ENCODE measurements at places on chromosomes 12 and 14.

GRCh38 chr14:85281921-85282320 is 248.0 kb upstream of the FLRT2 start:
- H3K4me3 ChIP-seq = no peak overlapping the region
- H3K36me3 ChIP-seq = no peaks in the 10 kb centered on the region
- no peak for DNase-seq
- H3K27ac ChIP-seq = no peak overlapping the region

DNA sequence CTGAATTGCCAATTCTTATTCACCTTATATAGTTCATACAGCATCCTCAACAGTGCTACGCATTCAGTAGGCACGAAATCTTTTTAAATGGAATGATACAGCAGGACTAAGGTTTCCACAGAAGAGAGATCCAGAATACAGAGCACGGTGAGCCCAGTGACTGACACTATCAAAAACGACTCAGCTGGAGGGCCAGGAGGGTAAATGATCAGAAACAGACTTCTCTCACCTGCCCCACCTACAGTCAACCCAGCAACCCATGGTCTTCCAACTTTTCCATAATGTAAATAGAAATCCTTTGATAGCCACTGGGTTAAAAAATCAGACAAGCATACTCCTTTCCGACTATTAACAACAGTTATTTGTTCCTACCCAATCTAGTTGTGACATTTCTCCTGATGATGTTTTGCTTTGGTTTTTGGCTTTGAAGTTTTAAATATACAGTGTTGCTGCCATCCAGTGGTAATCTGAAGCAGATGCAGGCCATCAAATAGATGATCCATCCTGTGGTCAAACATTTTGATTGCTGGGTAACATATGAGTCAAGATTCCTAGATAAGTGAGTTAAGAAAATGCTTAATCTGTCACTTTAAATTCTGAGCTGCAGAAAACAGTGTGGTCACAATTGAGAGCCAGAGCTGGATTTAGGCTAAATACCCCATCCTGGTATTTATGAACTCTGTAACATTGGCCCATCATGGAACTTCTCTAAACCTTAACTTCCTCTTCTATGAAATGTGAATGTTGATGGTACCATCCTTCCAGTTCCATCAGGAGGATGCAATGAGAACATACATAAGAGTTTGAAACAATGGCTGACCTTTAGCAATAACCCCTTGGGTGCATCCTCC is 42.0 kb downstream of the GPHB5 start:
- DNase-seq = no peak
- H3K4me3 ChIP-seq = no peak overlapping the region
- peaks cover 7% of the 10 kb centered on the region for H3K27me3 ChIP-seq
- no peaks in the 10 kb centered on the region for H3K4me1 ChIP-seq
- H3K27ac ChIP-seq = no peak overlapping the region

DNA sequence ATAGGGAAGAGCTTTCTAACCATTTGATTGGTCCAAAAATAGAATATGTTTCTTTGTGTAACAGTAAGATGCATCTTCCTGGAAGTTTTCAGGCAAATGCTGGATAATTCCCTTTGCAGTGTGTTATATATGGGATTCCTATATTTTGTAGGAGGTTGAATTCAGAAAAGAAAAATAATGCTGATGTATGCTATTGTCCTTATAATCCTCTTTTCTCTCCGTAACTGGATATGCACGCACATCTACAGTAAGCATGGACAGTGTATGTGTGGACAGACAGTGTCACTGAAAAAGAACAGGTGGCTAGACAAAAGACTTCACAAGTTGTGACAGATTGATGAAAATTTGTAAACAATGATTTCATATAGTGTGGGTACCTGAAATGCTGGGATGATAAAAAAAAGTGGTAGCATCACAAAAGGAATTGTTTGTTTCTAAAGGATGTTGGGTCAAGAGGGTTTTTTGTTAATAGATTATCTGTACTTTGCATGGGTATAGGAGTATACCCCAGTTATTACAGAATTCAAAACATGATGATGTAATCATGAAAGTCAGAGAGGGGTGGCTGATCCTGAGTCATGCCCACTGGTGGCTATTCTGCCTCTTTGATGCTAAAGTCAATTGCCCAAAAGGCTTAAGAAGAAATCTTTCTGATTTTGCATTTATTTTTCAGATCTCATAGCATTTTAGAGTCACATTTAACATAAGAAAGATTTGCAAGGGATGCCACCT is 160.7 kb upstream of the TMTC1 start:
- H3K27me3 ChIP-seq = peaks cover 3% of the 10 kb centered on the region
- no peaks in the 10 kb centered on the region for H3K36me3 ChIP-seq
- no peak for DNase-seq
- no peak overlapping the region for H3K4me3 ChIP-seq
- H3K4me1 ChIP-seq = no peaks in the 10 kb centered on the region
- H3K27ac ChIP-seq = no peak overlapping the region

DNA sequence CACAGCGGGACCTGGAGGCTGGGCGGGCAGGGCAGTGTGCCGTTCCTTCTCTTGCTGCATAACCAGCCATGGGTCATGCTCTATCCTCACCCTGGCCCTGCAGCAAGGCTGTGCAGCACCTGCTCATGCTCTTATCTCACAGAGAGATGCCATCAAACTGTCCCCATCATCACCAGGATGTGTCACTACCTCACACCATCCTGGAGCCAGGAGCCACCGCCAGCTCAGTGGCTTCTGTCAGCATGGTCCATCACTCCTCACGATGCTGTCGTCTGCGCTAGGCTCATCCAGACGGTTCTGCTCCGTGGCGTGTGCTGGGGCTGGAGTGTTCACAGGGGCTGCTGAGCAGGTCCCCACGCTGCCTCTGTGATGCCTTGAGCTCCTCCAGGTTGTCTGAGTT is 77.2 kb upstream of the DYNC1H1 start:
- H3K4me1 ChIP-seq = peaks cover 5% of the 10 kb centered on the region
- DNase-seq = no peak
- no peak overlapping the region for H3K4me3 ChIP-seq
- H3K36me3 ChIP-seq = peaks cover 24% of the 10 kb centered on the region
- no peak overlapping the region for H3K27ac ChIP-seq

Data from naive thymus-derived CD8-positive, alpha-beta T cell (primary cell).